ENCODE measurements at places on chromosomes 7 and 10. TPM values are rescaled to one million over a fixed set of nuclear protein-coding genes. Genes with fewer than 3 reads are reported as not detected.
A peak's percentile ranks its signal among the peaks of the same experiment; 100 is the strongest.

GRCh38 chr7:17153536-17153935 lies 144.9 kb upstream of the AHR start:
- DNase-seq = no peak

GRCh38 chr10:48251152-48251524 lies 23.4 kb downstream of the FRMPD2 start:
- no peak for DNase-seq

DNA sequence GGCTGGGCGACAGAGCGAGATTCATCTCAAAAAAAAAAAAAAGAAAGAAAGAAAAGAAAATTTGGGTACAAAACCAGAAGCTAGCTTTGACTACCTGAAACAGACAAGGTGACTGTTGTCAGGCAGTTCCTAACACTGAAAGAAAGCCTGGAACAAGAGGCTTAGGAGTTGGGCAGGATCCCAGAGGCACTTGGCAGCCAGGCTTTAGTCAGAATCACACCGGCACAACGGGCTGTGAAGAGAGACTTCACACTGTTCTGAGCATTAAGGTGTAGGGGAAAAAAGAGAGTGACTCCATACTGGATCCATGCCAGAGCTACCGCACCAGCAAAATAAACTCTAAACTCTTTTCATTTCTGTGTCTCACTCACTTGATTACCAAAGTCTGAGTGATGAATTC lies 130.8 kb downstream of the ZNF467 start:
- DNase-seq = no peak

DNA sequence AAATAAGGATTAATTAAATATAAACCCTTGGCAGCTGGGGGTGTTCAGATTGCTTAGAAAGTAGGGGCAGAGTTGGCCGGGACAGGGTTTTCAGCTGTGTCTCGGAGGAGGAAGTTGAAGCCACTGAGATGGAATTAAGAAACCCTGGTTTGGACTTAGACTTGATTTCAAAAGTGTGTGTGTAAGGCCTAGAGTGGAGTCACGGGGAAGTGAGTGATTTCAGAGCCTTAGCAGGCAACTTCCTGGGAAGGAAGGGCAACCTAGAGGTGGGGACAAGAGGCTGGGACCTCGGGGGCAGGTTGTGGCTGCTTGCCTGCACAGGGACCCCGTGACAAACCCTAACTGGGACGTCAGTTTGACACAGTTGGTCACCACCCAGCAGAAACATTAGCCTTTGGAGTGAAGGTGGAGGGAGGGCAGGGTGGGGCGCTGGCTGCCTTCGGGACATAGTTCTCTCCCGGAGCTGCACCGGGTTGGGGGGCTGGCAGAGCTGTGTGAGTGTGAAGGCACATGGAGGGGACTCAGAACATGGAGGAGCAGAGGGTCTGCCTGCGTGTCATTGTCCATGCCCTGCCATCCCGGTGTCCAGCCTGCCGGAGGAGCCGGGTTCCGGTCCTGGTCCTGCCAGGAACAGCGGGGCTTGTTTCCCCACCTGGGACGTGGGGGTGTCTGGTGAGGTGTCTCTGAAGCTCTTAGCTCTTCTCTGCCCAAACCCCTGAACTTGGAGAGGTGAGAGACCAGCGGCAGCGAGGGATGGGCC lies 1.8 kb downstream of the BRI3 start:
- DNase-seq = no peak

- peak; percentile 63 for DNase-seq
Measured at GRCh38 chr7:14954035-14954434, 51.5 kb upstream of the DGKB start.

FGL2 gene
- total RNA-seq = not detected

NFE2L3 gene
- 142 TPM for total RNA-seq

PLPP4 gene
- 0.31 TPM for total RNA-seq

GPRIN2 gene
- total RNA-seq = 28.5 TPM

PARP12 gene
- 7.8 TPM for total RNA-seq

MSMB gene
- total RNA-seq = not detected

Measured in GM23338 (cell line).